Amniotic epithelial cell (primary cell): ENCODE measurements at places on chromosomes 5 and 9.

DNA sequence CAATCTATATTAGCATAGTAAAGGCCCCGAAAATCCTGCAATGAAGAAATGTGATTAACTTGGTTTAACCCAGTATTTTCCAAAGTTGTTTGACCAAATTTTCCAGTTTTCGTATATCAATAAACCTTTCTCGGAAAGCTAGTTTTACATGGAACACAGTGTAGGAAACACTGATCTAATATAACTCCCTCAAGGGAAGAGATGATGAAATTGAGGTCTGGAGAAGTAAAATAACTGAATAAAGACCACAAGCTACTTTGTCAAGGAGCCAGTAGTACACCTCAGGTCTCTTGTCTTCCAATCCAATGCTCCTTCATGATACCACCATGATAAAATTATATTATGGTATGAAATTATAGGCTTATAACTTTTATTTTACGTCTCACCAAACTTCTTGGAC lies 118.1 kb upstream of the TARS1 start:
- no peak for DNase-seq

DNA sequence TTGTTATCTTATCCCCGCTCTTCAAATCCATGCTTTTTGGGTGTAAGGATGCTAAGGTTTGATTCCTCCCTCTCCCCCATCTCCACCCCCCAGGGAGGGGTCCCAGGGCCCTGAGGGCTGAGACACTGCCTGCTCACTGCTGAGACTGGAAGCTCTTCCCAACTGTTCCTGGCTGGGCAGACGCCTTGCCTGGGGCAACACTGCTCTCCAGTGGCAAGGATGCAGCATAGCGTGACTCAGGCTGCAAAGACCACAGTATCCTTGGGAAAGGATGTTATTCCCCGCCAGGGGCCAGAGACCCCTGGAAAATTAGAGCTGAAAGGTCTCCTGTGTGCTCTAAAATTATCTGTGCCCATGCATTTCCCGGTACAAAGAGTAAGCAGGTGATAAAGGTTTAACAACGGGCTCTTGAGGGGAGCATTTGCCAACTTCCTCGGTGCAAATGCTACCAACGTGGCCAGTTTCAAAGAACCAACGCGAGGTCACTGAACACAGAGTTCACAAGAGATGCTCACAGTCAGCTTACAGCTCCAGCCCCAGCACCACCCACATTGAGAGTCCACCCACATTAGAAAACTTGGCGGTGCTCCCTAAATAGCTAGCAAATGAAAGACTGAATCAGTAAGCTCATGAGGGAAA lies 271.9 kb downstream of the NSG2 start:
- peak; percentile 30 for DNase-seq

- no peak for DNase-seq
Observed at GRCh38 chr5:14156290-14156649, 13.1 kb downstream of the TRIO start.

DNA sequence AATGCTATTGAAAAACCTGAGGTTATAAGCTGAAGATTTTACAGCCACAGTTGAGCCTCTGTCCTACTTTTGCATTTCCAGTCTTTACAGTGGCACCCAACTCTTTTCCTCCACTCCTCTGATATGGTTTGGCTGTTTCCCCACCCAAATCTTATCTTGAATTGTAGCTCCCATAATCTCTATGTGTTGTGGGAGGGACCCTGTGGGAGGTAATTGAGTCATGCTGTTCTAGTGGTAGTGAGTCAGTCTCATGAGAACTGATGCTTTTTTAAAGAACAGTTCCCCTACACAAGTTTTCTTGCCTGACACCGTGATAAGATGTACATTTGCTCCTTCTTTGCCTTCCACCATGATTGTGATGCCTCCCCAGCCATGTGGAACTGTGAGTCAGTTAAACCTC lies 646.1 kb upstream of the SEMA6A start:
- peak; percentile 1 for DNase-seq

- peak; percentile 72 for DNase-seq
Observed at GRCh38 chr9:71608825-71609447, 159.4 kb downstream of the CEMIP2 start.

GRCh38 chr9:37408933-37409710 lies 13.4 kb upstream of the GRHPR start:
- DNase-seq: no peak

DNA sequence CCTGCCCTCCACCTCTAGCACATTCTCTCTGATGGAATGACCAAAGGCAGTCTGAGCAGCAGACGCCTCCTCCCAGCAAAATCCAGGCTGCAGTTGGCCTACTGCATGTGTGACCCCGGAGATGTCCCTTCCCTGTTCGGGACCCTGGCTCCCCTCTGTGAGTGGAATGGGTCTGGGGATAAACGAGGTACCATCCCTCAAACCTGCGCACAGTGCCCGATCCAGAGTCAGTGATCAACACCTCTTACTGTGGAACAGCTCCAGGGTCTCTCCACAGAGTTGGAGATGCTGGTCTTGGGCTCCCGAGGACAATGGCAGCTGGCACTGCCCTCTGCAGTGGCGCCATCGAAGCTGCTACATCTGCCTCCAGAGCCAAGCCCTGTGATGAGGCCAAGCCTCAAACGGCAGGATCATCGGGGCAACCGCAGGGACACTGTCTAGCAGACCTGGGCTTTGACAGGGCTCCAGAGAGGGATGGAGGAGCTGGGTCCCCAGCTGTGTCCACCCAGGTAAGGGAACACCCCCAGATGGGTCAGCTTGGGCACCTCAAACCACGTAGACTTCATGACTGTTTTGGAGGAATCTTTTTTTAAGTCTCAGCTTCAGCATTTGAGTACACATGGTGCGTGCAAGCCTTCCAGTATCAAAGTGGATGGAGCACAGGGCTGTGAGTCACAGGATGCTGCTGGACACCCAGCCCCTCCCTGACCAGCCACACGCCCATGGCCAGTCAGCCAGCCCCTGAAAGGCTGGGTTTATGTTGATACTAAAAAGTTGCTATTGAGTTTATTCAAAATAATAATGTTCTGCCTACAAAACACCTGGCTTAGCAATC lies 13.0 kb downstream of the MED10 start:
- no peak for DNase-seq

- no peak for DNase-seq
Observed at GRCh38 chr5:127666043-127666716, 17.3 kb downstream of the CTXN3 start.

DNA sequence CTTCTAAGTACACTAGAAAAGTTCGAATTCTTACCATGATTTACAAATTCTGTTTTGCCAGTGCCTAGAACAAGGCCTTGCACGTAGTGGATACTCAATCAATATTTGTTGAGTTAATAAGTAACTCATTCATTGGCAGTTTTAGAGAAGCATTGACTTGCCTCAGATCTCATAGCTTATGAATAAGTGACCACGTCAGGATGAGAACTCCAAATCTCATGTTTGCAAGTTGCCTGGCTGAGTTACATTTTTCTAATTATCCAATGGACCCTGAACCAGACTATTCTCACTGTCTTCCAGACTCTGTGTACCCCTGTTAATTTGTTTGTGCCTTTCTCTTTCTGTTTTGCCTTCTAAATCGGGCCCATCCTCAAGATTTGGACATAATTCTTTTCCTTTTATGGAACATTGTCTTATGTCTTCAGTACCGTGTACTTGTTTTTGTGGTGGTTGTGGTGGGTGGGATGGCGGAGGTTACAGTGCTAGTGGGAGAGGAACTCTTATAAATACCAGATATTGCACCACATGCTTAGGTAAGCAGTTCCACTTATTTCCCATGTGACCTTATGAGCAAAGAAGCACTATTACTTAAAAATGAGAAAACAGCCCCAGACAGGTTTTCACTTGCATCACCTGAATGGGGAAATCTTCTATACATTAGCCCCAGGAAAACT lies 96.3 kb downstream of the UNC13B start:
- DNase-seq: no peak

DNA sequence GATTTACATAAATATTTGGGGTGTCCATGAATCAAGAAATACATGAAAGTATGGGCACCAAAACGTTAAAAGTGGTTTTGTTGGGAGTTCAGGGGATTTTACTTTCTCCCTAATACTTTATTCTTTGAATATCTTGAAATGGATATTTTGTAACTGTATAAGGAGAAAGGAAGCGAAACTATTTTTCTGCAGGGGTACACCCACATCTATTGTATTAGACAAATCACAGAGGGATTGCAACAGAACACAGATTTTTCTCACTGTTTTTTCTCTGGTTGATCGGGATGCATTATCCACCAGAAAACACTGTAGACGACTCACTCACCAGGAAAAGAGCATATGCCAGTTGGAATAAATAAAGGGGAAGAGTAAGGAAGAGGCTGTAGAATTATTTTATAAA lies 1.2 kb upstream of the RABGAP1 start:
- no peak for DNase-seq

- no peak for DNase-seq
Observed at GRCh38 chr9:89701221-89701798, 96.5 kb downstream of the GADD45G start.

- DNase-seq: no peak
Observed at GRCh38 chr9:126689027-126689825, 75.5 kb downstream of the LMX1B start.

DNA sequence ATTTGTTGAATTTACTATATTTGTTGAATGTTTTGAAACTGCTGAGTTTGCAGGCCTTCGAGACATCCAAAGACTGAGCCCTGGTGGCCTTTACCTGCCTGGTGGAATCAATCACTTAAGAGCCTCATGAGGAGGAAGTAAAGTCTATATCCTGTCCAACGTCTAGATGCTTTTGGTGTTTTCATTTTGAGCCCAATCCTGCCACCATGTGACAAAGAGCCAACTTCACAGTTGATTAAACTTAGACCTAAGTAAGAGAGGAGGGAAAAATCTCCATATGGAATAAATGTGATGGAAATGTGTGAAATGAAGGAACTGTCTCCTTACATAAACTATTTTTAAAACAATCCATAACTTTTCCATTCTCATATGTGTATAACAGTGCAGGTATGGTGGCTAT lies 220.1 kb downstream of the PRR16 start:
- no peak for DNase-seq

DNA sequence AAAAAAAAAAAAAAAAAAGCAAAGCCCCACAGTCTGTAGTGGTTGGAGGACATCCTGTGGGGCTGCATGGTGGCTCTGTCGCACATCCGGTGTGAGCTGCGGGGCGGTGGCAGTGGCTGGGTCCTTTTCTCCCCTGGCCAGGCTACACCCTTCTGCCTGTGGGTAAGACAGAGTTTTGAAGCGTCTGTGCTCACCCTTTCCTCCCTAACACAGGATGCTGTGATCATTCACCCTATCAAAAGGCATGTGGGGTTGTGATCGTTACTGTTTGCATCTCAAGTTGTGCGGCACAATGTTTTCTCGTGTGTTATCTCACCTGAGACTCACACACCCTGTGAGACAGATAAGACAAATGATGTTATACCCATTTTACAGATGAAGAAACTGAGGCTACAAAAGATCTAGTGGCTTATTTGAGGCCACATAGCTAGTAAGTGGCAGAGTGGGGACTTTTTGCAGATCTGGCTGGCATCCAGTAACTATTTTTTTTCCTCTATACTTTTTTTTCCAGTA lies 17.5 kb downstream of the IRF1 start:
- DNase-seq: no peak

DNA sequence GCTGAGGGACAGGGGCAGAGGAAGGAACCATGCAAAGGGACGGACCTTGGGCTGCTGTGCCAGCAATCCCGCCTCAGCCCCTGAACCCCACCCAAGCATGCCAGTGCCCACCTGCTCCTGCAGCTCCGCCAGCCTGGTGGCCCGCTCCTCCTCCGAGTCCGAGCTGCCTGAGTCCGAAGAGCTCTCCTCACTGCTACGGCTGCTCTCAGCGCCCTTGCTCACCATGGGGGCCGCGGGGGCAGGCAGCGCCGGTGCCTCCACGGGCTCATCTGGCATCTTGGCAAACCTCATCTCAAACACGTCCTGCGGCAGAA lies 16.3 kb downstream of the BRD3OS start:
- no peak for DNase-seq

DNA sequence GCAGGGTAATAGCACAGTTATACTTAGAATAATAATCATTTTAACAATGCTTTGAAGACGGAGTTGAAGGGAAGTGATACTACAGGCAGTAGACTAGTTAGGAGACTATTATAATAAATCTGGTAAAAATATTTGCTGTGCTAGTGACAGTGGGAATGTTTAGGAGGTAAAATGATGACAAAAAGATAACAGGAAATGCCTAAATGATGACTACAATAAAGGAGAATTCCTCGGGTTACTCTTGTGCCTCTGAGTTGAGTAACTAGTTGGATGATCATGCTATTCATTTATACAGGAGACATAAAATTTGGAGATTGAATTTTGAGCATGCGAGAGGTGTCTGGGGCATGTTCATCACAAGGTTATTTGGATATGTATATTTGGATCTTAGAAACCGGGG lies 32.2 kb upstream of the PAM start:
- peak; percentile 44 for DNase-seq

GRCh38 chr5:115246361-115246991 lies 16.2 kb downstream of the PGGT1B start:
- DNase-seq: peak; percentile 37

- DNase-seq: no peak
Observed at GRCh38 chr5:111556501-111556900, 44.2 kb upstream of the STARD4 start.

GRCh38 chr5:94402096-94402495 lies 216.3 kb downstream of the KIAA0825 start:
- no peak for DNase-seq

- peak; percentile 77 for DNase-seq
Observed at GRCh38 chr5:32147236-32147635, 26.9 kb downstream of the GOLPH3 start.
